Left ventricle myocardium inferior (tissue), 1 donor: ENCODE measurements at places on chromosomes 5 and 9.

DNA sequence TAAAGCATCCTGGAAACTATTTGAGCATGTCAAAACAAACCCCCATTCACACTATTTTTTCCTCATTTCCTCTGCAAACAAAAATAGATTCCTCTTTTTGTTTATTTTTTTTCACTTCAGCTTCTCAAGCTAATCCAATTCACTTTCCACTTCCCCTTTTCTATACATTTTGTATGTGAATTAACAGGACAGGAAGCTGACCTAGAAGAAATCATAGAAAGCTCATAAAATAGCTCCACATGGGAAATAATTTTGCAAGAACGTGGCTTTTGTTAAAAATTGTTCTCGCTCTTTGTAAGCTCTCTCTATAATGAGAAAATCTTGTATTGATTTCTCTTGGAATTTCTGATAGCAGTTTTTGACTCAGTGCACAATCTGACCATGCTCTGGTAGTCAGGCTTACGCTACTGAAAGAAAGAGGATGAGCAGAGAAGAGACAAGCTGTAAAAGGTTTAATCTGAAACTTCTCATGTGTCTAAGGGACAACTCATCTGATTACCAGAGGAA lies 215.8 kb downstream of the ADAMTS12 start:
- DNase-seq, result no peak

- no peak for DNase-seq
Observed at GRCh38 chr9:37037503-37038301, 3.6 kb upstream of the PAX5 start.

DNA sequence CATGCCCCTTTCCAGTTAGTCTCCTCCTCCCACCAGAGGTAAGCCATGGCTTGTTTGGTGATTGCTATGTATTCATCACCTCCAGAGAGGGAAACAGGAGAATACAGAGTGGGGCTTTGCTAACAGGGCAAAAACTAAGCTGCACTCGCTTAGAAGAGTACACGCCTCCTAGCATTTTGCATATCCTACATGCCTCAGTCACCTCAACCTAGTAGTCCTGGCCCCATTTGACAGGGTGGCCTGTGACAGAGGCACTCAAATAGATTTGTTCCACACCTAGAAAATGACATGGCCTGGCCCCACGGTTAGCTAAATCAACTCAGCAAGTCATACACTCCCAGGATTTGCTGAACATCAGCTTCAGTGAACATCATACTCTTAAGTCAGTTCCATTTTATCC lies 90.7 kb downstream of the CYFIP2 start:
- DNase-seq, result no peak

GRCh38 chr9:72827950-72828731 lies 124.7 kb downstream of the ALDH1A1 start:
- DNase-seq, result no peak

GRCh38 chr5:139646912-139647505 lies 1.1 kb upstream of the CXXC5 start:
- peak; percentile 20 for DNase-seq

- no peak for DNase-seq
Observed at GRCh38 chr5:30368064-30368463, 825.4 kb upstream of the CDH6 start.

- DNase-seq, result no peak
Observed at GRCh38 chr5:20572614-20573013, 584.6 kb upstream of the CDH18 start.

- DNase-seq, result no peak
Observed at GRCh38 chr5:33231935-33232334, 208.8 kb upstream of the TARS1 start.
